Caki2 (cell line): ENCODE measurements at places on chromosomes 6 and 20.
A peak's percentile ranks its signal among the peaks of the same experiment; 100 is the strongest.

GRCh38 chr6:142531727-142532126 is 229.9 kb downstream of the ADGRG6 start:
- DNase-seq, result peak; percentile 75

DNA sequence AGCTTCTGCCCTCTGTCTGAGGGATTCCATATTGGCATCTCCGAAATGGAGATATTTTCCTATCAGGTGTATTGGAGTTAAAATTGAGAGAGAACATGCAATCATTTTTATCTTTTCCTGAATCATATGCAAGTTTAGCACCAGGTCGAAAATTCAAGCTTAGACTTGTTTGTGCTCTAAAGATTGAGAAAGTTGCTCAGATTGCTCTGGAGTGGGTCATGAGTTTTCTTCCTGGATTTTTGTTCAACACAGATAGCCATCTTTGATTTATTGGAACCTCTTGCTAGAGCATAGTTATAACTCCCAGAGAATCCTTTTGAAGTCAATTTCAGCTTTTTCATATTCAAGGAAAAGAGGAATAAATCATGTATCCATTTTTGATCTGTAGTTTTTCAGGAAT is 373.5 kb upstream of the FLRT3 start:
- DNase-seq, result no peak

DNA sequence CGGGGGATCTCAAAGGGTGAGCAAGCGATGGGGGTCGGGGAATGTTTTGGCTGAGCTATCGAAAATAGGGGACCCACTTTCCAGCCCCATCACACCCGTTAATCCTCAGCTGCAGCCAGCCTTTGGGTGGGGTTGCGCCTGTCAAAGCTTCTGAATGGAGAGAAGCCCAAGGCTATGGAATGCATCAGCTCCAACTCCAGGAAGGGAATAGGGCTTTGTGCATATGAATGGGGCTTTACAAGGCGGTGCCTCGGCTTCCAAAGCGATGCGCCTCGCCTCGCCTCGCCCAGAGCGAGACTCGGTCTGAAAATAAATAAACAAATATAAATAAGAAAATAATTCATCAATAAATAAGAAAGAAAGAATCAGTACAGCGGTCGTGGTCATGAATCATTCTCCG is 751.4 kb upstream of the DEFB115 start:
- no peak for DNase-seq

DNA sequence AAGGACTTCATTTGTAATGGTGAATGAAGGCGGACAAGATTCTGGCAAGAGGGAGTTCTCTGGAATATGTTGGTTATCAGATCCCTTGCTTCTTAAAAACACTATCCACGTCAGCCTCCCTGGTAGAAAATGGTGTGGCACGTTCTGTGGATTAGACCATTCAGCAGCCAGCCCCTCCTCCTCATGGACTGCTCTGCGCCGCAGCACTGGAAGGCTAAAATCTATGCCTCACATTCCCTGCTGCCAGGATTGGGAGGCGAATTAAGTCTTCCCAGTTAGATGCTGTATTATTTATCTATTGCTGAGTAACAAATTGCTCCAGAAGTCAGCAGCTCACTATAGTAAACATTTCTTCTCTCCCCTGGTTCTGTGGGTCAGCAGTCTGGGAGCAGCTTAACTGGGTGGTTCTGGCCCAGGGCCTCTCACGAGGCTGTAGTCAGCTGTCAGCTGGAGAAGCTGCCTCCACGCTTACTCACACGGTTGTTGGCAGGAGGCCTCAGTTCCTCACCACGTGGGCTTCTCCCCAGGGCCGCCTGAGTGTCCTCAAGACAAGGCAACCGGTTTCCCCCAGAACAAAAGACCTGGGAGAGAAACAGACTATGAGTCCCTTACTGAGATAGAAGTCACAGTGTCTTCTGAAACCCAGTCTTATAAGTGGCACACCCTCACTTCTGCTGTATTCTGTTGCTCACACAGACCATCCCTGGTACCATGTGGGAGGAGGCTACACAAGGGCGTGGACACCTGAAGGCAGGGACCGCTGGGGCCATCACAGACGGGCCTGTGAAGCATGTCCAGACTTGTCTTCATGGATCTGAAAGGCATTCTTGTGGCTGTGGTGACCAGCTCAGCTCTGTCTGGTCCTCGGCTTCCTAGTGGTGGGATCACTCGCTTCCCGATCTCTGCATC is 101.0 kb downstream of the NRN1 start:
- no peak for DNase-seq

- peak; percentile 76 for DNase-seq
Measured at GRCh38 chr6:108581237-108581931, 20.7 kb downstream of the FOXO3 start.

DNA sequence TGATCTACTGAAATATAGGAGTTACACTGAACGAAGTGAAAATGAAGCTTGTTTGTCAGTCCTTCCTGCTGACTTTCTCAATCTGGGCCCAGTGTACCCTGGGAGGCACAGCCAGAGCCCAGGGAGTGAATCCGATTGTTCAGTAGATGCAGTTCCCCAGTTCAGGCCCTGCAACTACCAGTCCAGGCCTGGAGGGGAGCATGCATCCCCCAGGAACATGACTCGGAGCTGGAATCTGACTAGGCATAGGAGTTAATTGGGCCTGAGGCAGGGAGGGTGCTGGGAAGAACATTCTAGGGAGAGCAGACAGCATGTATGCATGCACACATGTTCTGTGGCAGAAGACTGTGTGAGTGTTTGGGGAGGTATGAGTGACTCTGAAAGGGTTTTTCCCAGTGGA is 42.1 kb downstream of the PHACTR3 start:
- no peak for DNase-seq

- DNase-seq, result no peak
Measured at GRCh38 chr6:14633479-14633878, 515.9 kb downstream of the CD83 start.

- no peak for DNase-seq
Measured at GRCh38 chr6:42078386-42078785, 28.1 kb downstream of the TAF8 start.

GRCh38 chr6:34934516-34934915 is 45.5 kb downstream of the ANKS1A start:
- DNase-seq, result no peak

DNA sequence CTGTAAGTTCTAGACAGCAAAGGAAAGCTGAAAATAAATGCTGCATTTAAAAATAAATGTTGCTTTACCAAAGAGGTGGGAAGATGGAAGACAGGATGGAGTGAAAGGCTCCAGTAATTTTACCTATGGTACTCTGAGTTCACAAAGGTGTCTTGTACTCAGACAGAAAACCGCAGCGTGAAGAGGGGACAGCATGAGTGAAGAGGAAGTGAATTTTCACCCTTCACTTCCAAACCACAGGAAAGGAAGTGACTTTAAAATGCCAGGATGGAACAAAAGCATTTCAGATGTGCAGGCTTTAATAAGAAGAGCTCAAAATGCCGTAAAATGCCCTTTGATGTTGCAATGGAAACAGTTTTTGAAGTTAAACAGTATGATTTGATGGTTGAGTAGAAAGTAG is 91.2 kb upstream of the TINAG start:
- no peak for DNase-seq

GRCh38 chr6:43718387-43719105 is 31.0 kb upstream of the MRPS18A start:
- DNase-seq, result no peak

DNA sequence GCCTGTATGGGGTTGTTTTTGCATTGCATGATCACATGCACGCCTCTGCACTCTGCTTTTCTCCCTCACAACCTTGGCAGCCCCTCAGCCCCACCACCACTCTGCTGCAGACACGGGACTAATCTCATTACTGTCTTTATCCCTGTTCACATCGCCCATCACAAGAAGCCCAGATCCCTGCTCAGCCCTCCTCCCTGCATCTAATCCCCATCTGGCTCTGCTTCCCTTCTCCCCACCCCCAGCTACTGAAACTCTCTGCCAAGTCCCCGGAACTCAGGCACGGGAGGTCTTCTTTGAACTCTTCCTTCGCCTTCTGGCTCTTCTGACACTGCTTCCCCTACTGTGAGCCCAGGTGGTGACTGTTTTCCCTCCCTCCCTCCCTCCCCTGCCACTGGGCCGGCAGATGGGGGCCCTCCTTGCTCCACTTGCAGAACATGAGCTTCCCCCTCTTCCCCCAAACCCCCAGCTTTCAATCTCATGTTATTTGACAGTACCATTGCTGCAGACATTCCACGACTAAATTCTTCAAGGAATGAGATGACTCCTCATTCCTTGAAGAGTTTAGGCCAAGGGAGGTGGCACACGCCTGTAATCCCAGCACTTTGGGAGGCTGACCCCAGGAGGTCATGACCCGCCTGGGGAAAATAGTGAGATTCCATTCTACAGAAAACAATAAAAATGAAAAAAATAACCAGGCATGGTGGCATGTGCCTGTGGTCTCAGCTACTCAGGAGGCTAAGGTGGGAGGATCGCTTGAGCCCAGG is 21.9 kb upstream of the TULP1 start:
- DNase-seq, result no peak

DNA sequence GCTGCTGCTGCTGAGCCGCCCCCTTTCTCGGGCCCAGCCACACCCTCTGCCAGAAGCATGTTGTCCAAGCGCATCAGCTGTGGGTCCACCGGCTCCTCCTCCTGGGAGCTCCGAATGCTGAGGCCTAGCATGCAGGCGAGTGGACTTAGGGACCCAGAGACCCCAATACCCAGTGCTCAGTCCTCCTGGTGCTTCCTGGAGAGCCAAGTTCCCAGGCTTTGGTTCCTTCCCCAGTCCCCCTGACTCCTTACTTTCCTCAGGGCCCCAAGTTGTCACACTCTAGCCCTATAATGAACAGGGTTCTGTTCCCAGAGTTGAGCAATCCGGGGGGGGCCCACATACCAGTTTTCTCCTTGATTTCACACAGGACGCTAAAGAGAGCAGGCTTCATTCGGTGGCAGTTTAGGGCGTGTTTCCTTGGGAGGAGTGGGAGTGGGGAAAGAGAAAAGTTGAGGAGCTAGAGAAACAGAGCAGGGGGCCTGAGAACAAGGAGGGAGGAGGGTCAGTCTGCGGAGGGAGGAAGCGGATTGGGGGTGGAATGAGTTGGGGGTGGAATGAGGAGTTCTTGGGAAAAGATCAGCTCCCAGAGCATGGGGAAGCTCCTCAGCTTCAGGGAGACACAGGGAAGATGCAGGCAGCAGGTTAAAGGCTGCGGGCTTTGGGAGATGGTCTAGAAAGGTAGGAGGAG is 1.5 kb downstream of the PBX2 start:
- no peak for DNase-seq

DNA sequence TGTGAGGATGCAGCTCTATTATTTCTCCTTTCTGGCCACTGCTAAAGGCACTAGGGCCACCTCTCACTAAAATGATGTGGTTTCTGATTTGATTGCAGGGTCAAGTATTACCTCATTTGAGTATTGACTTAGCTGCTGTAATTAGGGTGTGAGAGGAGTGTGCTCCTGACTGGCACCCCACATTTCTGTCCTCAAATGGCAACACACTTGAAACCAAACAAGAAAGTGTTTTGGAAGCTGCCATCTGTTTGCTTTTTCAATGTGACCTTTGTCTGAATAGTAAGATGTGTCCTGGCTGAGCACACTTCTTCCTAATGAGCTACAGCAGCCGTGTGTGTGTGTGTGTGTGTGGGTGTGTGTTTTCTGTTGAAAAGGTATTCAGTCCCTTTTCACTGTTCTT is 62.8 kb upstream of the SCP2D1 start:
- no peak for DNase-seq

DNA sequence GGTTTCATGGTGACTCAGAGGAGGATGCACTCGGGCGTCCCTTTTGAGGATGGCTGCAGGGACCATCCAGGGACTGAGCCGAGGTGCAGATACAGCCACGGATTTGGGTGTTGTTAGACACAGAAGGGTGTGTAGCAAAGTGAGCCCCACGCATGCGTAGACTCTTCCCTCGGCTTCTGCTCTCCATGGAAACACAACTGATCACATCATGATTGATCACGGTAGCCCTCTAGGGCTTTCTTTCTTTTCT is 606 bp upstream of the ULBP1 start:
- peak; percentile 76 for DNase-seq

DNA sequence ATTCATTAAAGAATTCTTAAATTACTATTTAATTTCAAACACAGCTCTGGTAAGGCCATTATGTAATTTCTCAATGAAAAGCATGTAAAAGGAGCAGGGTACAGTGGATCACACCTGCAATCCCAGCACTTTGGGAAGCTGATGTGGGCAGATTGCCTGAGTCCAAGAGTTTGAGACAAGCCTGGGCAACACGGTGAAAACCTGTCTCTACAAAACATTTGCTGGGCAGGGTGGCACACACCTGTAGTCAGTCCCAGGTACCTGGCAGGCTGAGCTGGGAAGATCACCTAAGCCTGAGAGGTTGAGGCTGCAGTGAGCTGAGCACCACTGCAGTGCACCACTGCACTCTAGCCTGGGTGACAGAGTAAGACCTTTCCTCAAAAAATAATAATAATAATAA is 37.4 kb downstream of the MDN1 start:
- no peak for DNase-seq

DNA sequence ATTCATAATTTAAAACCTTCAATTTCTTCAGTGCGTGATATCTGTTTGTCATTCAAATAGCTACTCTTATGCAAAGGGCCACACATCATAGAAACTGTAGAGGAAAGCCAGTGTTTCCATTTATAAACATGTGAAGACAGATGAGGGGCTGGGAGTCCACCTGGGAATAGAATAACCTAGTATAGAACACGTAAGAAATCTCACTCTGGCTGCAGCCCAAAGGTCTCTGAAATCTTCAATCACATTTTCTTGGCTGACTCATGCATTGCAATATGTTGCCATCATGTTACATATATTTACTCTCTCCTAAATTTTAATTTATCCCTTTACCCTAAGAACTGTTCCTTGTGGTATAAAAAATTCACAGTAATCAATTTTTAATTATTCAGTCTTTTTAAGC is 123.2 kb downstream of the ELOVL4 start:
- no peak for DNase-seq

- DNase-seq, result peak; percentile 50
Measured at GRCh38 chr6:70124882-70125545, 177.9 kb downstream of the COL9A1 start.

DNA sequence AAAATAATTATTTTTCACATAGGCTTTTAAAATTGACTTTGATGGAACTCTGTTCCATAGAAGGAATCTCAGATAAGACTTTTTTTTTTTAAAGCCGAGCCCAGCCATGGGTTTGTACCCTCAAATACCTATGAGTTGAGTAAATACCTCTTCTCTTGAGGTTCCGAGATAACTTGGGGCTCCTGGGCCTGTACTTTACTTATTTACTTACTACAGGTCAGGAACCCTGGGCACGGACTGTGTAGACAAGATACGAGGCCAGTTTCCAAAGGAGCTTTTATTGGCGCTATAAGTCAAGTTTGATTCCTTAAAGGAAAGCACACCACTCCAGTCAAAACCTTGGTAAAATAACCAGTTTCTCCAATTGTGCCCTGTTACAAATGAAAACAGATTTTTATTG is 7.5 kb downstream of the AFG1L start:
- DNase-seq, result no peak

DNA sequence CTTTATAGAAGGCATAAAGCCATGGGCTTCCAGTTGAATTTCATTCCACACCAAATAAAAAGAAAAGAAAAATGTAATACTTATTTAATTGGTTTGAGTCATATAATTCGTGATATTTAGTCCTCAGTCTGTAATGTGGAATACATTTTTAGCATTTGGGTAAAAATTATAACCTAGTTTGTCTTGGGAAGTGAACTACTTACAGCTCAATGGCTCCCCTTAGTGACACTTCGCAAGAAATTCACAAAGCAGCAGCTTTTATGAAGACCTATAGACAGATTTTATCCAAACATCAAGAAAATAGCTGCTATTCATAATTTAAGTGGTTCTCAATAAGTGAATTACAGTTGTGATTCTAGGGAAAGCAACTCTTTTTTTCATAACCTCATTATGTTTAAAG is 72.1 kb downstream of the RSPO3 start:
- peak; percentile 17 for DNase-seq

GRCh38 chr20:11891776-11892545 is 25.7 kb upstream of the BTBD3 start:
- peak; percentile 79 for DNase-seq
